Vagina (tissue), 2 donors: ENCODE measurements at places on chromosomes 4 and X. TPM values are rescaled to one million over a fixed set of nuclear protein-coding genes. Genes with fewer than 3 reads are reported as not detected.

Gene PHEX
- 0.49 TPM for total RNA-seq

Gene CFAP99
- not detected for total RNA-seq

Gene ZDHHC15
- 3.4 TPM for total RNA-seq

Gene NWD2
- total RNA-seq, result 0.49 TPM

Gene SOX3
- total RNA-seq, result not detected

GRCh38 chr4:25937801-25938200, 23.8 kb downstream of the SMIM20 start:
- H3K36me3 ChIP-seq, result no peaks in the 10 kb centered on the region
- H3K27ac ChIP-seq, result no peak overlapping the region
- H3K27me3 ChIP-seq, result no peaks in the 10 kb centered on the region
- no peaks in the 10 kb centered on the region for H3K4me1 ChIP-seq

DNA sequence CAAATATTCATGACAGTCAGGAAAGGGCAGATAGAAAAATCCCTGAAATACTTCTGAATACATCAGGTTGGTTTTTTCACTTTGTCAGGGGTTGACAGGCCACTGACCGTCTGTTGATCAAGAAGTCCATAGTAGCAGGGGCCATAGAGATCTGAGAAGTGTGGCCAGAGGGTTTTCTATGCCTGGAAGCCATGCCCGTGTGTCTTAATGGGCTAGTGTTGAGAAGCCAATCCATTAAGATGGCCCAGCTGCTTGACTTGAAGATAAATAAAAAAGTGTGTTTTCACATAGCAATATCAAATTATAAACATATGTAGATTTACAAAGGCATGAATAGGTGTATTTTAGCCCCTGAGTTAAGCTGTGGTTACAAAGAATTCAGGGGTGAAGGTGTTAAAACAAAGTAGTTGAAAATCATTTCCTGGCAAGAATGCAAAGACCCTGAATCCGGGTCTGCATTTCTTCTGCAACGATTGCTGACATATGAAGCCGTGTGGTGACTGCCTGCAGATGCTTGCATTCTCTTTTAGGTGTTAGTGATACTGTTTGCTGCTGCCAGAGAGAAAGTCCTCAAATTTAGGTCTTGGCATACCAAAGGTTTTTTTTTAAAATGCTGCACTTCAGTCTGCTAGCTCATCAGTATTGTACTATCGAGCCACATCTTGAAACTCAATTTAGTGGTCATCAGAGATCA, 9.3 kb upstream of the LIMCH1 start:
- H3K36me3 ChIP-seq, result no peaks in the 10 kb centered on the region
- no peak for DNase-seq
- no peaks in the 10 kb centered on the region for H3K4me1 ChIP-seq

- H3K27ac ChIP-seq, result no peak overlapping the region
- H3K4me3 ChIP-seq, result no peak overlapping the region
- H3K36me3 ChIP-seq, result no peaks in the 10 kb centered on the region
- DNase-seq, result no peak
Observed at GRCh38 chr4:84484236-84484635, 14.9 kb downstream of the NKX6-1 start.

GRCh38 chr4:151266497-151266896, 10.5 kb upstream of the PRSS48 start:
- DNase-seq, result no peak
- H3K27ac ChIP-seq, result no peak overlapping the region
- peaks cover 19% of the 10 kb centered on the region for H3K4me1 ChIP-seq

DNA sequence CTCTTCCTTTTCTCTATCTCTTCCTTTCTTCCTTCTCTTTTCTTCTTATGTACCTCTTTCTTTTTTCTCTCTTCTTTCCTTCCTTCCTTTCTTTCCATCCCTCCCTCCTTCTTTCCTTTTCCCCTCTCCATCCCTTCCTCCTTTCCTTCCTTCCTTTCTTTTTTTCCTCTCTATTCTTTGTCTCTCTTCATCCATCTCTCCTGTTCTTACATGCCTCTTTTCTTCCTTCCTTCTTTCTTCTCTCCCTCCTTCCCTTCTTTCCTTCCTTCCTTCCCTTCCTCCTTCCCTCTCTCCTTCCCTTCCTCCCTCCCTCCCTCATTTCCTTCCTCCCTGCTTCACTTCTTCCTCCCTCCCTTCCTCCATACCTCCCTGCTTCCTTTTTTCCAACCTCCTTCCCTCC, 19.2 kb upstream of the XG start:
- no peaks in the 10 kb centered on the region for H3K4me1 ChIP-seq
- DNase-seq, result no peak
- H3K27me3 ChIP-seq, result no peaks in the 10 kb centered on the region
- no peaks in the 10 kb centered on the region for H3K36me3 ChIP-seq
- no peak overlapping the region for H3K4me3 ChIP-seq
- H3K27ac ChIP-seq, result no peak overlapping the region

DNA sequence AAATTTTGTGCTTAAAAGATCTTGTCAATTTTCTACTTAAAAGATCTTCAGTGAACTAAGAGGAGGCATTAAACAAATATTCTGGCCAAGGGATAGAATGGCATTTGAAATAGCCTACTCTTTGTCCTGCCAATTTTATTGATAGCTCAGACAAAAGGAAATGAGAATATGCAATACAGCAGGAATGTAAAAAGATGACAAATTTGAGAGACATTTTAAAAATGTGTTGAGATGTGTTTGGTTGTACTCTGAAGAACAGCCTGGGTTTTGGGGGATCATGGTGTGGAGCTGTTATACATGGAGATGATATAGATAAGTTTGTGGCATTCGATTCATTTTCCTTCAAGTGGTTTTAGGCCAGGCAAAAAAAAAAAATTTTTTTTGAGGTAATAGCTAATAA, 11.6 kb upstream of the MAD2L1 start:
- H3K27ac ChIP-seq, result no peak overlapping the region
- no peaks in the 10 kb centered on the region for H3K27me3 ChIP-seq
- no peaks in the 10 kb centered on the region for H3K4me1 ChIP-seq
- no peaks in the 10 kb centered on the region for H3K36me3 ChIP-seq
